LHCN-M2 (cell line): ENCODE measurements at places on chromosomes 6 and 20.

- no peak for DNase-seq
Measured at GRCh38 chr6:35755278-35755924, 18.6 kb downstream of the ARMC12 start.

DNA sequence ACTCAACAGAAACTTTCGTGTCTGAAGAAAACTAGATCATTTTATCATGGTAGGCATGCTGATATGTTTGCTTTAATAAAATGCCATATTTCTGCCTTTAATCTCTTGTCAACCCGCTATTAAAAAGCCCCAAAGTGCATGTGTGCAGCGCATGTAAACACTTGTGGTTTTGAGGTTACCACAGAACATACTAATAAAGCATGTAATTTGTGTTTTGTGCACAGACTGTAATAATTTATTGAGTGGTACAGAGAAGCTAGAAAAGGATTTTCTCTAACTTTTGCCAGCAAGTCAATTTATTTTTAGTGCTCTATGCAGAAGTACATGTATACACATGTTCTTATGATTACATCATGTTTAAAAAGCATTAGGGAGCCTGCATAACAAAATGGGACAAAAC lies 349.9 kb upstream of the SLC35B3 start:
- DNase-seq: no peak

DNA sequence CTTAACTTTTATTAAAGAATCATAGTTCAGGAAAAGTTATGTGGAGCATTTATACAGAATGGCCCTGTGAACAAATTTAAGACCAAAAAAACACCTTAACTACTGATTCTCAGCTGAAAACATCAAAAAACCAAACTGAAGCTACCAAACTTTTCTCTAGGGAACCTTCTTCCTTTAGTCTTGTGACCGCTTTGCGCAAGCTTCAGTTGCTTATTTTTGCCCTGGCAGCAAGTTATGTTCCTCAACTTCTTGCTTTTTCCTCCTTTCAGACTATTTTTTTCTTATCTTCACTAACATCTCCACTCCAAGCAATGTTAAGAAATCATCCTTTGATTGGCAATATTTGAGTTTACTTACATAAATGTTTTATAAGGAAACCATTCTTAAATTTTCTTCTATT lies 100.1 kb downstream of the MYB start:
- DNase-seq: no peak

- DNase-seq: no peak
Measured at GRCh38 chr6:26342106-26343004, 22.6 kb upstream of the BTN3A2 start.

DNA sequence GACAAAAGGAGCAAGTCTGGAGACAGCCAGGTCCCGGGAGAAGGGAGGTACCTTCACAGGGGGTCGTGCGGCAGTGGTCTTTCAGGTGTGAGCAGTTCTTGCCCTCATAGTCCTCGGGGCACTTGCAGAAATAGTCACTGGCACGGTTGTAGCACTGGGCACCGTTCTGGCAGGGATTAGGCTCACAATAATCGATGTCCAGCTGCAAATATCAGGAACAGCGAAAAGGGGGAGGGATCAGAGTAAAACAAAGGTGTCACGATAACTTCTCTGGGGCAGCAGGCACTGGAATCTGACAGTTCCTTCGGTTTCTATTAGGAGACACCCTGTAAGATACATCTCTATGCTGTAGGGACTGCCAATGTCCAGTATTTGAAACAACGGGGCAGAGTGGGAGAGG lies 25.9 kb downstream of the JAG1 start:
- no peak for DNase-seq

GRCh38 chr6:83042467-83043053 lies 23.1 kb downstream of the UBE3D start:
- DNase-seq: no peak
